A549 treated with RU486 at 1 μM for 4 hours (cell line): ENCODE measurements at places on chromosomes 3 and 15. TPM values are rescaled to one million over a fixed set of nuclear protein-coding genes. Genes with fewer than 3 reads are reported as not detected.

Gene TRIM42
- total RNA-seq: not detected in 5 replicates

Gene MEX3B
- 3.8 to 6.4 TPM (median 5.8 TPM) in 5 replicates for total RNA-seq

Gene ZKSCAN7
- total RNA-seq: not detected in 5 replicates

Gene GPR149
- total RNA-seq: not detected in 5 replicates

Gene SLC12A8
- 0.87 to 1.6 TPM (median 1.4 TPM) in 5 replicates for total RNA-seq

Gene CRTC3
- 17.8 to 25.2 TPM (median 24.0 TPM) in 5 replicates for total RNA-seq
